Left ventricle myocardium superior (tissue), 1 donor: ENCODE measurements at places on chromosomes 7 and 10.

DNA sequence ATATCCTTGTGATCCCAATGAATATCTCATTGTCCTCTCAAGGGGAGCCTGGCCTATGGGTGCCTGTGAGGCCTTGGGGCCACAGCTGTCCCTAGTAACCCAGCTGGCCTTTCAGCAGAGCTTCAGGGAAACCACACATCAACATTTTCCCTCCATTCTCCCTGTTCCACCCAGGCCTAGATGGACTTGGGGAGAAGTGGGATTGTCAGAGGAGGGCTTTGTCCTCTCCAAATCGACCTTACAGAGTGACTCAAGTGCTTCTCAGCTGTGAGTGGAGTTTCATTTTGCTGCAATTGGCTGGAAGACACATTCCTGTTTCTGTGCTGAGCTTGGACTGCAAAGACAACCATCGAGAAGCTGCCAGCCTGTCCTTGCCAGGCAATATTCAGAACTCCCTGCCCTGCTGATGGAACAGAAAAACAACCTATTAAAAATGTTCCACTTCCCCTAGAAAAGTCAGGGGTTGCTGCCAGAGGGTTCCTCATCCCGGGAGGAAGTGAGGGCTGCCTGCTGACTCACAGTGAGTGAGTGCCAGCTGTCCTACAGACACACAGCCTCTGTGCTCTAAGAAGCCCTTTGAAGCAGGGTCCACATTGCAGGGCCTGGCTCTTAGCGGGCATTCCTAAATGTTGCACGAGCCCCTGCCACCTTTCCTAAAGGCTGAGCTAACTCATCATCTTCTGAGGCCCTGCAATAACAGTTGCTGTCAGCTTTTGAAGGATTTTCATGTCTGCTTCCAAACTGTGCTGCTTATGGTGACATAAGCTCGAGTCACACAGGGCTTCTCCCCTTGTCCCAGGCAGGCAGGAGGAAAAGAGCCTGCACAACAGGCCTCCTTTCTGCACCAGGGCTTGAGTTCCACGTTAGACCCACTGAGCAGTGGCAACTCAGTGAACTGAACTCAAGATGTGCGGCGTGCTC, 20.5 kb downstream of the STRA8 start:
- peak; percentile 72 for DNase-seq

DNA sequence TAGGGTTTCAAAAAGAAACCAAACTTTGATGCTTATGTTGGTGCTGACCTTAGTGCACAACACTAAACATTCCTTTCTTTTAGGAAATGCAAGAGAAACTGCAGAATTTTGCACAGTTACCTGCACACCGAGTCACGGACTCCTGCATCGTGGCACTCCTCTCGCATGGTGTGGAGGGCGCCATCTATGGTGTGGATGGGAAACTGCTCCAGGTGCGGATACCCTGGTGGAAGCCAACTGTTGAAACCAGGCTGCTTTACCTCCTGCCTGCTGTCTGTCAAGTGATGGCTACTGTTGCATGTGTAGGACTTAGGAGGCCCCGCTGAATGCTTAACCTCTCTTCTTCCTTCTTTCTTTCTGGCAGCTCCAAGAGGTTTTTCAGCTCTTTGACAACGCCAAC, 11.7 kb downstream of the CASP2 start:
- peak; percentile 39 for DNase-seq

GRCh38 chr7:157961731-157962457, 625.1 kb downstream of the DNAJB6 start:
- no peak for DNase-seq

- no peak for DNase-seq
These were observed 204.3 kb downstream of the ANK3 start for GRCh38 chr10:60185421-60185820.

DNA sequence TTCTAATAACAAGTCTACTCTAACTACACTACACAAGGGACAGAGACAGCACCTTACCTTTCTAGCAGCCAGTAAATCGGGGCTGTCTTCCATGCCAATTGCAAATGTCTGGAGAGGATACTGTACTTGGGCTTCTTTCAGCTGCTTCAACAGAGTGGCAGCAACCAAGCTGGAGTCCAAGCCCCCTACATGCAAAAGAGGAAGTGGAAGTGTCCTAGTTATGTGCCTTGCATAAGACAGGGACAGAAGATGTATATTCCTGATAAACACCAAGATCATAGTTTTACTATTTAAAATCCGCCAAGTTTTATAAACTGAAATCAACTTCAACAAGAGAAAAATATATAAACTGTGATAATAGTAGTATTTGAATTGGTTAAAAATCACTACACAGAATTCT, 14.0 kb downstream of the ASNS start:
- DNase-seq: no peak

DNA sequence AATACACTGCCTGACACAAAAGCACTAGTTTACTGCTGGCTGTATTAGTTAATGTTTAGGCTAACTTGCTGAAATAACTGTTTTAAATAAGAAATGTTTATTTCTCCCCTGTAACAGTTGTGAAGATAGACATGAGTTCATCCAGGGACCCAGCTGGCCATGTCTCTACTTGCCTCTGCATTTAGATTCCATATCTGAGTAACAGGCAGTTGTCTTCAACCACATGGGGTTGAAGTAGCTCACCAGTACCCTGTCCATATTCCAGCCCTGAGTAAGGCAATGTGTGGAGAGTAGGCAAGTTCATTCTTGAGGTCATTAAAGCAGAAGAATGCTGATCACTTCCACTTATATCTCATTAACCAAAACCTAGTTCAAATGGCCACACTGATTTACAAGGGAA, 31.1 kb upstream of the RSBN1L start:
- no peak for DNase-seq

DNA sequence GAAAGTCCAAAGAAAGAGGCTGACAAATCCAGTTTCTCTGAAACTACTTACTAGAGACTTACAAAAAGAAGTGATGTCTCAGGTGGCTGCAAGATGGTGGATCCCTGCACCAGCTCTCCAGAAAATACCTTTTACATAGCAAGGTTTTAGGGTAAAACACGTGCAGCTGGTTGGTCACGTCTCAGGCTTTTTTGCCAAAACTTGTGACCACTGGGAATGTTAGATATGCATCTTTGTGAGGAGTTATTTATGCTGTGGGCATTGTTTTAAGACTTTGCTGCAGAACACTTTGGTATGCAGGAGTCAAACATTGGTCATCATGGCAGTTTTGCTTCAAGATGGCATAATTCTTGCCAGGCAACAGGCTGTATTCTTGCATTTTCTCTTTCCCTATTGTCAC, 1352.8 kb downstream of the REEP3 start:
- DNase-seq: no peak

DNA sequence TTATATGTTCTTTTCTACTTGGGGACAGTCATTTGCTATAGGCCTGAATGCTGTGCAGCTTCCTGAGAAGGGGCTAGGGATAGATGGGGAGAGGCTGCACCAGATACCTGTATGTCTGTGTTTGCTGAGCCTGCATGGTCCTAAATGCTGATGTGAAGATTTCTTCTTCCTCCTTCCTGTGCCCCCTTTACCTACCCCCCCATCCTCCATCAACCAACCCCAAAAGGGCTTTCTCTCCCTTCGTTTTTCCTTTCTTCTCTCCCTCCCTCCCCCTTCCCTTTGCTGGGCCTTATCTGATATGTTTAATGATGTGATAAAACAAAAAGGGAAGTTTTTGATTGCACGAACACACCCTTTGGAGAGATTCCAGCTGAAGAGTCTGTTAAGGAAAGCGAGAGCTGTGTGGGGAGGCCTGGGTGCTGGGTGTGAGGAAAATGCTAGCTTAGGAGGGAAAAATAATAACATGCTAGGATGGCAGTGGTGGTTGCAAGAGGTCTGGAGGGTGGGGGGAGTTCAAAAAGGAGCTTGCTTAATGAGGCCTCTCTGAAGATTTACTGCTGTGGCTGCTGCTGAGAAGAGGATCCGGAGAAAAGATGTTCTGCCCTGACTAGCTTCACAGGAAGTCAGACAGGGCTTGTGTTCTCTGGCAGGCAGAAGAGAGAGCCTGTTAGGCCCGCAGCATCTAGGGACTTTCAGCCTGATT, 101.8 kb downstream of the SAMD9 start:
- DNase-seq: no peak

DNA sequence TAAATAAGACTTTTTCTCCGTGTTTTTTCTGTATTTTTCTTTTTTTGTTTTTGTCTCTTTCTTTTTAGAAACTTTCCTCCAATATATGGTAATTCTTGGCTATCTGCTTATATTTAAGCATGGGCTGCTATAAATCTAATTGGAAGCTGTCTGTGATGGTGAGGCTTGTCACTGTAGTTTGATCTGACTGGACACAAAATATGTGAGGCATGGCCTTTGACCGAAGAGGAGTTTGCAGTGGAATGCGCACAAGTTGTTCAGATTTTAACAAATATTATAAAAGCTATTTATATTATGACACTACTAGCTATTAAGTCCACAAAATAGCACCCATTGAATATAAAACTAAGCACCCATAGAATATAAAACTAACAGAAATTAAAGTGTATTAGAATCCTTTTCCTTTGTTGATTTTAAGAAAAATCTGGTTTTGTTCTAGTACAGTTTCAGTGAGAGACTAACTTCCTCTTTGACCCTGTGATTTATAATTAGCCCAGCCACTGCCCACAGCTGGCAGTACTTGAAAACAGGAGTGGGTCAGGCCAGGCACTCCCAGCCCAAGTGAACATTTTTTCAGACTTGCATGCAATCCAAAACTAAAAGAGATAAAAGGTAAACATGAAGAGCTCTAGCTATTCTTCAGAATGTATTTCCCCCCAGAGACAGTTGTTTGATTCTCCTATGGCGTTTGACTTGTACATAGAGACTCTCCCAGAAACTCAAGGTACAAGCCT, 69.9 kb upstream of the FGL2 start:
- peak; percentile 42 for DNase-seq

DNA sequence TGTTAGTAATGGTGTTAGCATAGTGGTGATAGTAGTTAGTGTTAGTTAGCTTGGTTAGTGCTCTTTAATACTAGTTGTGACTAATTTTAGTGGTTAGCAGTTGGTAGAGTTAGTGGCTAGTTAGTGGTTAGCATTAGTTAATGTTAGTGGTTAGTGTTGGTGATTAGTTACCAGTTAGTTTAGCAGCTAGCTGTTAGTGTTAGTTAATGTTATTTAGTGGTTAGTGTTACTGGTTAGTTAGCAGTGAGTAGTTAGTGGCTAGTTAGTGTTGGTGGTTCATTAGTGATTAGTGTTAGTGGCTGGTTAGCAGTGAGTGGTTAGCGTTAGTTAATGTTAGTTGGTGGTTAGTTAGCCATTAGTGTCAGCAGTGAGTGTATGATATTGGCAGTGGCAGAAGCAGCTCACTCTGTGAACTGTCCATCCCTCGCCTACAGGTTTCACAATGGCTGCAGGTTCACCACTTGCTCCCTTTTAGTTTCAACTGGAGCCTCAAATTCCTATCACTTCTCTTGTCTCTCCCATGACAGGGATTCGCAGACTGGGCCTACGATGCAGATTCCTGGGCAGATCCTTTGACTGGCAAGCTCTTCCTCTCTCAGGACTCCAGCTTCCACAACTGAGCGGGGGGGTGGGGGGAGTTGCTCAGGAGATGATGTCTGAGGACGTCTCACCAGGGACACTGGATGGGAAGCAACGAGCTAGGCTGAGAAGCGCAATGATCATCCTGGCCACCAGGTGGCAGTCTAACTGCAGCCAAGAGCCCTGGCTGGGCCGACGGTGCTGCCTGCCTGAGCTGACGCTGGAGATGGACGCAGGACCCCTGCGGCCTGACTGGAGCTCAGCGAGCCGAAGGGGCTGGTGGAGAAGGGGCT, 19.5 kb downstream of the GHRHR start:
- peak; percentile 91 for DNase-seq

- peak; percentile 66 for DNase-seq
These were observed 701 bp upstream of the GBX1 start for GRCh38 chr7:151168003-151168786.

GRCh38 chr7:37247861-37248260, 200.8 kb downstream of the ELMO1 start:
- DNase-seq: no peak

- no peak for DNase-seq
These were observed 86.2 kb downstream of the EBF3 start for GRCh38 chr10:129877773-129878371.

DNA sequence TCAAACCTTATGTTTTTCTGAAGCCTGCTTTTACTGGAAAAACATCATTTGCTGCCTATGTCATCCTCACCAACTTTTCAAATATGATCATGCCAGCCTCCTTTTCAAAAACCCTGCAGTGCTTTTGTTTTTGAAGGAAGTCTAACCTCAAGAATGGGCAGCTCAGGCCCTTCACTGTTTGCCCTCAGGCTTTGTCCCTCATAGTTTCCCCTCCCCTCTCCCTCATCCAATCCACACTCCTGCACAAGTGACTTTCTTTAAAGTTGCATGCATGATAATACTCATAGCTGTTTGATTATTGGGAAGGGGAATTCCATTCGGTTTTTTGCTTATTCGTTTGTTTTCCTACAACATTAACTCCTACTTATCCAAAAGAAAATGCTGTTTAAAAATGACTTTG, 219.4 kb downstream of the SEMA3E start:
- DNase-seq: no peak

DNA sequence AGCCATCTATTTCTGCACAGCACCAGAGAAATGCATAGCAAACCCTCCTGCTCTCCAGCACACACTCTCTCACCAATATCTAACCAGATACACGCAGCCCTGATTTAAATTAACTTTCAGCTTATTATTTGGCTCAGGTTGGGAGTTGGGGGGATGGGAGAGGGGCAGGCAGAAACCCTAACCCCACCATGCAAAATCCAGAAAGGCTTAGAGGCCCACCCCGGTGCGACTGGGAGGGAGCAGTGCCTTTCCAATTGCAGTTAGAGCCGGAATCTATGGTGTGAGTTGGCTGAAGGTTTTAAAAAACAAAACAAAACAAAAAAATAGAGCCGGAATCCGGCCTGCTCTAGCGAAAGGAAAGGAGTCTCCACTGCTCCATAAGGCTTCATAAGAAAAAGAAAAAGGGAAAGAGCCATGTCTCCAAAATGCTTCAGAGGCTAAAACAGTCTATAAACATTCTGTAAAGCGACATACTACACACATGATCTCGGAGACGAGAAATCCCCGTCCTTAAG, 2.9 kb downstream of the IGF2BP3 start:
- DNase-seq: no peak

DNA sequence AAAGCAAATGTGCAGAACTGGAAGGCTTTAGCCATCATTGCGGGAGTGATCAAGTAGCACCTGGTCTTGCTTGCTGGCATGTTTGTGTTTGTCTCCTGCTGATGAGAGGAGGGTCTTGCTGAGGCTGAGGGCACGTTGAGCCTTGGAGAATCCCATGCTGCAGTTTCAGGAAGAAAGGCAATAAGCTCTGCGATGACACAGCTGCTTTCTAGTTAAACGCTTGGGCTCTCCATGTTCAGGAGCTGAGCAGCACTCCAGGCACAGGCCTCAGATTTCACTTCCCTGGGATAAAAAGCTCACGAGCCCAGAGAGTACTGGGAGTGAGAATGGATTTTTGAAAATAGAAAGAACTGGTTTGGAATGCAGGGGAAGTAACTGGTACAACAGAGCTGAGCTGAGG, 100.8 kb downstream of the LRRC18 start:
- DNase-seq: no peak
